ENCODE measurements at places on chromosomes 7 and 10.

GRCh38 chr7:33109005-33109757, at the start of gene RP9:
Gene RP9 (minus strand): TSS chr7:33109404. CDS start chr7:33109372, 32 bp downstream.
- peak; percentile 65 for DNase-seq

DNA sequence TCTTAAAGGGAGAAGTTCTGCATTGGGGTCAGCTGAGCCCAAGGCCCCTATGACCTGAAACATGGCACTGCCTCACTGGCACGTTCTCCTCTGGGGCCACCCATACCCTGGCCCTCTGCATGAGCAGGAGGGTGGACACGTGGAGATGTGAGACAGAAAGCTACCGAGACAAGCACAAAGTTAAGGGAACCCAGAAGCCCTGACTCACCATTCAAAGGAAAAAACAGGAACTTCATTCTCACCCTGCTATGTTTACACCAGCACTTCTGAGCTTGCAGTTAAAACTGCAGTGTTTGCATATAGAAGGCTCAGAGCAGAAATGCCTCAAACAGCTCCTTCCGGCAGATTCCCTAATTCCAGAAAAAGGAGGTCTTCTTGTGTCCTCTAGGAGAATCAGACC, 41.7 kb downstream of the DENND11 start:
- DNase-seq: no peak

DNA sequence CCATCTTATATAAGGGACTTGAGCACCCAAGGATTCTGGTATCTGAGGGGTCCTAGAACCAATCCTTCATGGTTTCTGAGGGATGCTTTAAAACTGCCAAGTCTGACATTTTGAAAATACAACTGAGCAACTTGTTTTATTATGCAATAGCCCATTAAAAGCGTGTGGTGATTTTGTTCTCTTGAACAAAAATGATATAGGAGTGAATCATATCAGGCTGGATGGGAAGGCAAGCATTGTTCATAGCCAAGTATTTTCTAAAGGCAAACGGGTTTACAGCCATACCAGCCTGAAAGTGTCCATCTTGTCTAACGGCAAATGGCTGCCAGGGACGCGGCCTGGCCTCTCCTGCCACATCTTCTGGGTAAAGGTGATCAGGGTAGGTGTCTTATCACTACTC, 23.4 kb downstream of the RPP38 start:
- DNase-seq: no peak

GRCh38 chr7:29935111-29935510, 54.5 kb downstream of the SCRN1 start:
- no peak for DNase-seq

- DNase-seq: no peak
Observed at GRCh38 chr10:79372871-79373270, 25.6 kb downstream of the PPIF start.

DNA sequence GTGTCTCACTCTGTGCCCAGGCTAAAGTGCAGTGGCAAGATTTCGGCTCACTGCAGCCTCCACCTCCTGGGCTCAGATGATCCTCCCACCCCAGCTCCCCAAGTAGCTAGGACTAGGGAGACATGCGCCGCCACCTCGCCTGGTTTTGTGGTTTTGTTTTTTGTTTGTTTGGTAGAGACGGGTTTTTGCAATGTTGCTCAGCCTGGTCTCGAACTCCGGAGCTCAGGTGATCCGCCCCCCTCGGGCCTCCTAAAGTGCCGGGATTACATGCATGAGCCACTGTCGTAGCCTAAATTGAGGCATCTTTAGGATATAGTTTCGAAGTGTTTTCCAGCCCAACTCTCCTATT, 781 bp downstream of the ZNF727 start:
- DNase-seq: no peak

DNA sequence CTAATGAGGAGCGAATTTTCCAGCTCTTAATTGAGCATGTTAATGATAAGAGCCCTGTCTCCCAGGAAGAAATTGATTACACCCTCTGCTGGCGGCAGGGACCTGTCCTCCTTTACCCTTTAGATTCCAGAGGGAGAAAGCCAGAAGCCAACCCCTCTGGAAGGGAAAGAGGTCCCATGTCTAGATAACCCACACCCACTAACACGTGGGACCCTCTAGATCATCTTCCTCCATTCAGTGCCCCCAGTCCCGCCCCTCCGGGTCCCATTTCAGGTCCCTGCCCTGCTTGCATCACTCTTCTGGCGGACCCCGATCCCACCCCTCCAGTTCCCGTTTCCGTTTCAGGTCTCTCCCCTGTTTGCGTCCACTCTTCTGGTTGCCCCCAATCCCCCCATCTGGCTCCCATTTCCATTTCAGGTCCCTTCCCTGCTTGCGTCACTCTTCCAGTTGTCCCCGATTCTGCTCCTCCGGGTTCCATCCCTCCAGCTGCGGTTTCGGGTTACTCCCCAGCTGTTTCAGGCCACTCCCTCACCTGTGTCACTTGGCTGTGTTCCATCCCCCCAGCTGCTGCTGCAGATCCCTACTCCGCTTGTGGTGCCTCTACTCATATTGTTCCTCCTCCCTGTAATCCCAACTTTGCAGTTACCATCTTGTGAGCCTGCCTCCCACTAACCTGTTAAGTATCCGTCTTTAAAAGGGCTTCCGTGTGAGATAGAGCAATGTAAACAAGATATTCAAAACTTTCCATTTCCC, 202.4 kb downstream of the SH2D4B start:
- DNase-seq: no peak

DNA sequence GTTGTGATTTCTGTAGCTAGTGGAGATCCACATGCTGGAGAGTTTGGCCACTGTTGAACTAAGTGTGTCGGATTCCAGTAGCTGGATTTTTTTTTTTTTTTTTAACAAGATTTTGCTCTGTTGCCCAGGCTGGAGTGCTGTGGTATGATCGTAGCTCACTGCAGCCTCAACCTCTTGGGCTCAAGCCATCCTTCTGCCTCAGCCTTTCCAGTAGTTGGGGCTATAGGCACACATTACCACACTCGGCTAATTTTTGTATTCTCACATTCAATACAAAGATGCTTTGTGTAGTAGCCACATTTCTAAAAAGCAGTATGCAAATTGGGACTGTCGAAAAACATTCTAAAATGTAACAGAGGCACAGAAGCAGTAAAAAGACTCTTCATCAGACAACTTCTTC, 63.5 kb downstream of the RABGEF1 start:
- DNase-seq: no peak

GRCh38 chr10:48237259-48238250, 36.9 kb downstream of the FRMPD2 start:
- DNase-seq: no peak

DNA sequence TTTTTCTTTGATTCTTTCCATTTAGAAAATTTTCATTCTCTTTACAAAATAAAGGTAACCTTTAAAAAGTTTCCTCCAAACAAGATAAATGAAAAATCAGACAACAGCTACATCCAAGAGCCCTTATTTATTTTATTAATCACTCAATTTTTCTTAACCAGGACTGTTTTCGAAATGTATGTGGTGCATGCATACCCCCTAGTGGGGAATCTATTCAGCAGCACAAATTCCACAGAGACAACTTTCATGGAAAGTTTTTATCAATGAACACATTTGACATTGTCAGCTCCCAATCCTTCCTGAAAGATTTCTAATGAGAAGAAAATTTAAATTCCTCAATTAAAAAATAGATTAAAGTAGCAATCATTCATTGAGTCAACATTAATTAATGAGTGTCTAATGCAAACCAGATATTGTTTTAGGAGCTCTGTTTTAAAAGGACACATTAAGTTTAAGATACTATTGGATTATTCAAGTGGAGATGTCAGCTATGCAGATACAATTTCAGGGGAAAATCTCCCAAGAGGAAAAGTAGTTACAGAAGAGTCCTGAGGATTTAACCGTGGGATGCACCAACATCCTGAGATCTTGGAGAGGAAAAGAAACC, 5.2 kb upstream of the HTR7 start:
- DNase-seq: no peak

DNA sequence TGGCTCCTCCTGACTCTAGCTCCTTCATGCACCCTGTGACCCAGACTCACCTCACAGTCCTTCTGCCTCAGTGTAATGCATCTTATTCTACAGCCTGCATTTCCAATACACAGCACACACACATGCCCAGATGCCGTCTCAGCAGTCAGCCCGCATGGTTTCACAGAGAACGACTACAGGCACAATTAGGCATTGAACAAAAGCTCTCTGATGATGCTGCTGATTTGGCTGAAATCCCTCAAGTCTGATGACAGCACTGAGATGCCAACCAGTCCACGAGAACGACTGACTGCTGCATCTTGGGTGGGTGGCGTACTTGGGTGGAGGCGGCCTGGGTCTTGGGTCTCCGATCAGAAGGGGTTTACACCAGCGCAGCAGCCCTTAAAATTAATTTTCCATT, 200.4 kb downstream of the TAX1BP1 start:
- DNase-seq: no peak

GRCh38 chr7:150363872-150364271, 4.8 kb upstream of the REPIN1 start:
- DNase-seq: no peak

DNA sequence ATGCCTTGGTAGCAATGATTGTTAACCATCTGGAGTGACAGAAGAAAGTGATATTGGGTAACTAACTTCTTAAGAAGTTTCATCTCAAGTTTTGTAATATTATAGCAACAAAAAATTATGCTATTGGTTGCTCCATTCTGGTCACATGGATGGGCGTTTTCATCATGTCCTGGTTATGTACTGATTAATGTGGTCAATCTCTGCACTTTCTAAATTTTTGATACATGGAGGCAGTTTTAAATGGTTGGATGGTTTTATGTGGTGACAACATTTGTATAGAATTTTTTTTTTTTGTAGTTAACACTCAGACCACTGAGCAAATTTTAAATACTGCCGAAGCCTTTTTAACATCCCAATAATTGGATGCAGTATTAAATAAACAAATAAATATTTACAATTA, 55.2 kb upstream of the CCAR1 start:
- no peak for DNase-seq
